ENCODE measurements at places on chromosomes 3 and 15.

GRCh38 chr3:153885359-153885758 lies 235.8 kb upstream of the ARHGEF26 start:
- no peaks in the 10 kb centered on the region for H3K27me3 ChIP-seq
- no peaks in the 10 kb centered on the region for H3K4me1 ChIP-seq
- no peak for ATAC-seq
- H3K36me3 ChIP-seq: no peaks in the 10 kb centered on the region

DNA sequence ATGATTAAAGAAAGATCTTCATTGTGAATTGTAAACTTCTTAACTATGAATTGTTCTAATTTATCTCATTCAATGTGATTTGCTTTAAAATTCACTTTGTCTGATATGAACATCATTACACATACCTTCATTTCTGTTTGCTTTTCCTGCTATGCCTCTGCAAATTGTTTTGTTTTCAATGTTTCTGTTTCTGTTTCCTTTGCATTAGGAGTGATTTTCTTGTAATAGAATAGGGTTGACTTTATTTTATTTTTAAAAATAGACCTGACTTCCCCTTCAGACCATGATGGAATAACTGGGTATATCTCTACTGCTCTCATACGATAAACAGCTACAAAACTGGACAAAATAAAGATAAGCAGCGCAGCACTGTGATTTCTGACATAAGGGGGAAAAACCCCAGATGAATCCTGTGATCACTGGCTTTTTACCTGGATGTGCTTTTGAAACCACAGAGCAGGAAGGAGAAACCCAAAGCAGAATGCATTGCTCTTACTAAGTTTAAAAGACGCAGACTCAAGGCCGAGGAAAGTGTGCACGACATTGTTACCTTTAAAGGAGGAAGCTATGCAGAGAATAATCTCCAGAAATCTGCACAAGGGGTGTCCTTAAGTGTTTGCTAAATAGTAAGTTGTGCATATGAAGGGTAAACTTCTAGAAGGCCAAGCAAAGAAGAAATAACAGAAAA lies 420.2 kb downstream of the TBC1D5 start:
- H3K27me3 ChIP-seq: no peaks in the 10 kb centered on the region
- H3K36me3 ChIP-seq: no peaks in the 10 kb centered on the region
- H3K27ac ChIP-seq: no peak overlapping the region
- H3K4me1 ChIP-seq: no peaks in the 10 kb centered on the region
- no peak overlapping the region for H3K4me3 ChIP-seq
- no peak for ATAC-seq

DNA sequence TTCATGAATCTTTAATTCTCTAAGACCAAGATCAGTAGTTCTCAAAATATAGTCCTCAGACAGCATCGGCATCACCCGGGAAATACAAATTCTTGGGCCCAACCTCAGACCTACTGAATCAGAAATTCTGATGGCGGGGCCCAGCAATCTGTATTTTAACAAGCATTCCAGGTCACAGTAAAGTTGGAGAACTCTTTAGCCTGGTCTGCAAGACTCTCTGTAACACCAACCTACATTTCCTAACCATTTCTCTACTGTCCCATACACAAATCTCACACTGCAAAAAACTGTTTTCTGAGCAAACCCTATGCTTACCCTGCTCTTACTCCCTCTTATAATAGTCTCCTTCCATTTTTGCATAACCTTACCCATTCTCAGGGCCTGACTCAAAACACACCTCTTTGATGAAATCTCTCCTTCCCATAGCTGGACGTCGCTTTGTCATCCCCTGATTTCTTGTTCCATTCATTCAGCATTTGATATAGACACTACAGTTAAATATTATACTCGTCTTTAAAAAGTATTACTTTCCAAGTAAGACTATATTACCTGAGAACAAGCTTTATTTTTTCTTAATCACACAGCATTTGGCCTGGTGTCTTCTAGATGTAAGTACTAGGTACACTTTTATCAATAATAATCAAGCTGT lies 83.3 kb upstream of the MYO5C start:
- H3K4me1 ChIP-seq: no peaks in the 10 kb centered on the region
- H3K4me3 ChIP-seq: no peak overlapping the region
- H3K36me3 ChIP-seq: peaks cover 98% of the 10 kb centered on the region
- no peak overlapping the region for H3K27ac ChIP-seq
- H3K27me3 ChIP-seq: no peaks in the 10 kb centered on the region
- ATAC-seq: no peak

- no peaks in the 10 kb centered on the region for H3K27me3 ChIP-seq
- peaks cover 10% of the 10 kb centered on the region for H3K4me1 ChIP-seq
- no peak for ATAC-seq
Observed at GRCh38 chr3:45915518-45916231, 27.6 kb upstream of the CXCR6 start.

- no peaks in the 10 kb centered on the region for H3K4me1 ChIP-seq
- H3K4me3 ChIP-seq: no peak overlapping the region
- no peak overlapping the region for H3K27ac ChIP-seq
- ATAC-seq: no peak
- H3K36me3 ChIP-seq: no peaks in the 10 kb centered on the region
Observed at GRCh38 chr15:84598993-84599392, 1.8 kb upstream of the ZSCAN2 start.

- no peak overlapping the region for H3K4me3 ChIP-seq
- no peaks in the 10 kb centered on the region for H3K36me3 ChIP-seq
- H3K27me3 ChIP-seq: no peaks in the 10 kb centered on the region
- no peak overlapping the region for H3K27ac ChIP-seq
- ATAC-seq: no peak
Observed at GRCh38 chr3:23496165-23496564, 293.0 kb downstream of the UBE2E2 start.

- no peaks in the 10 kb centered on the region for H3K4me1 ChIP-seq
- no peaks in the 10 kb centered on the region for H3K36me3 ChIP-seq
- no peak overlapping the region for H3K4me3 ChIP-seq
Observed at GRCh38 chr3:135908225-135908624, 57.3 kb upstream of the PPP2R3A start.

Data from gastroesophageal sphincter (tissue), 4 donors.